ENCODE measurements at places on chromosomes 7 and 10. TPM values are rescaled to one million over a fixed set of nuclear protein-coding genes. Genes with fewer than 3 reads are reported as not detected.

Gene TMEM229A
- not detected for total RNA-seq

Gene TRPV6
- 6.9 TPM for total RNA-seq

Gene CCDC172
- not detected for total RNA-seq

Gene NEUROD6
- total RNA-seq = not detected

Gene MKX
- total RNA-seq = 0.26 TPM

Gene PIK3CG
- 1.8 TPM for total RNA-seq

Gene CEP55
- total RNA-seq = 6.7 TPM

Gene NRAP
- total RNA-seq = not detected

DNA sequence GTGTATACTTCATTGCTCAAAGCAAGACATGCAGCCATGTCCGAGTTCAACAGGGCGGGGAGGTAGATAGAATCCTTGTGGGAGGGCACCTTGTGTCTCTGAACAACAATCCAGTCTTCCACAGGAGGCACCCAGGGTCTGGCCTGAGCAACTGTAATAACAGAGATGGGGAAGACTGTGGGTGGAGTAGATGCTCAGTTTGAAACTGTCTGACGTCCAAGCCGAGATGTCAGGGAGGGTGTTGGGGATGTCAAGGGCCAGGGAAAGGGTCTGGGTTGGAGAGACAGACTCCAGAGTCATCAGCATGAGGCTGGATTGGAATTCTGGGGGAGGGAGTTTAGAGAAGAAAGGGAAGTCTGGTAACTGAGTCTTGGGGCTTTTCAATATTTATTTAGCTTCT, 88.0 kb downstream of the FANK1 start:
- no peak for DNase-seq

- no peak for DNase-seq
Observed at GRCh38 chr10:490891-491571, 198.4 kb downstream of the DIP2C start.

DNA sequence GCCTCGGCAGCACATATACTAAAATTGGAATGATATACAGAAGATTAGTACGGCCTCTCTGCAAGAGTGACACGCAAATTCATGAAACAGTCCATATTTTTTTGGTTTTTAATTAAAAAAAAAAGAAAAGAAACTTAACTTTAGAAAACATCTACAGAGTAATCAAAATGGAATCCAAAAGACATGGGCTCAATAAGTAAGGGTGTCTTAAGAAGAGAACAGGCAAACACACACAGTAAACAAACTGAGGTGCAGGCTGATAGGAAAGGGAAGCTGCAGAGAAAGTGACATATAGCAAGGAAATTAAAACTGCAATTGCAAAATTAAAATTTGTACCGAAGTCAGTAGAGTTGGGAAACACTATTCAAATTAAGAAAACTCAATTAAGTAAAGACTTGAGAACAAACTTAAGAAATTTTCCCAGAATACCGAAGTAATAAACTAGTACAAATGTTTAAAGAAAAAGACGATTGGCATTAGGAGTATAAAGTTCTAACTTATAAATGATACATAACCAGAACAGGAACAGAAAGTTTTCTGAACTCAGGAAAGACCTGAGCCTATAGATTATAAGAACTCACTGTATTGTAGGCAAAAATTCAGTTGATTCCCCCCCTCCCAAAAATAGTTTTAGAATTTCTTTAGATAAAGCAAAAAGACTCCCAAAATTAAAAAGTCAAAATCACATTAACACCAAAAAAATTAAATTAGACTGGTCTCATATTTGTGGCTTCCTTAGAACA, 16.3 kb downstream of the MTPN start:
- DNase-seq = no peak

GRCh38 chr10:17606547-17607040, 10.6 kb downstream of the HACD1 start:
- DNase-seq = no peak

- DNase-seq = no peak
Observed at GRCh38 chr7:50735333-50735732, 47.4 kb downstream of the GRB10 start.

DNA sequence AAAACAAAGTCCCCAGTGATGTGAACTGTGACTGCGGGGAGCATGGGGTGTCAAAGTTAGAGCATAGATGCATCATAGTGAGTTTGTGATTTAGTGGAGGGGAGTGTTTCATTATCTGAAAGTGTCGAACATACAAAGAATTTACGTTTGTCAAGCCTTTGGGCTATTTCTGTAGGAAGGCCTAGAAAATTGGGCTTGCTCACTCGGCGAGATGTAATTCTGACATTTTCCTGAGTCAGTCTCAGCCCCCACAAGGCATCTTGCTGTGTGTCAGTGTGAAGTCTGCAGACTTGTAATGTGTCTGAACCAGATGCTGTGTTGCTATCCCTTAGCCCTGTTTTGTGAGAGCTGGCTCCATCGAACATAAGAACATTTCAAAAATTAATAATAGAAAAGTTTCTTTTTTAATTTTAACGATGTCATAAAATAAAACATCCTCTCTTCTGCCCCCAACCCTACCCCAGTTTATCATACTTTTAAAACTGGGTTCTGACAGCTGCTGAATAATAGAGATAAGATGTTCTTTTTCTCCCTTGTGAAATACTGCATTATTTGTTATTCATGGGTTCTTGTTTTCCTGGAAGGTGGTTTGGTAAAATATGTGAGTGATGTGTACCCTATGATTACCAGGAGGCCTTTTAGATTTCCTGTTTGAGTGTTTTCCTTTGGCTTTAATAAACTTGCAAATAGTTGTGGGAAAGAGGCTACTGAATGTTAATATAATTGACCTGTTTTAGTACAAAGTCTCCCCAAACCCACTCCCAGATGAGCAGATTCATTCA, 207.4 kb downstream of the GPR158 start:
- DNase-seq = no peak

DNA sequence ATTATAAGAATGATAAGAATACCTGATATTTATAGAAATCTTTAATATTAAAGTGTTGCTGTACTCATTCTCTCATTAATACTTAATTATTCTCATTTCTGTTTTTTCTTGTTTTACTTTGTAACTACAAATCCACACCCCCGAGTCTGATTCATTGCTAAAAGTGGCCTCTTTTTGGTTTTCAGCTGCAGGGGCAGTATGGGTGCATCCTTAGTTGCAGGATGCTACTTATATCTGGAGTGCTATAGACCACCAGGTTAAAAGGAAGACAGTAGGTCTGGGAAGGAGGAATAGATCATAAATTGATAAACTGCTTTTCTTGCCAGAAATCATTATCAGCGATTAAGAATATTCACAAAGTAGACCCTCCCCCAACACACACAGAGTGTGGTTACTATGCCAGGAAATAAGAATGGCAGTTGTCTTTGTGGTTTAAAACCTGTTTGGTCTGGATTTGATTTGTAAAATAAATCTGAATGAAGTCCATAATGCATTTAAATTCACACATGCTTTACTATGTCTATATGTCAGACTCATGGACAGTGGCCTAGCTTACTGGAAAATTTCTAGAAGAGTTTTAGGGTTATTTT, 96.5 kb downstream of the NRF1 start:
- DNase-seq = no peak

GRCh38 chr7:91326516-91327199, 62.4 kb downstream of the FZD1 start:
- DNase-seq = no peak

DNA sequence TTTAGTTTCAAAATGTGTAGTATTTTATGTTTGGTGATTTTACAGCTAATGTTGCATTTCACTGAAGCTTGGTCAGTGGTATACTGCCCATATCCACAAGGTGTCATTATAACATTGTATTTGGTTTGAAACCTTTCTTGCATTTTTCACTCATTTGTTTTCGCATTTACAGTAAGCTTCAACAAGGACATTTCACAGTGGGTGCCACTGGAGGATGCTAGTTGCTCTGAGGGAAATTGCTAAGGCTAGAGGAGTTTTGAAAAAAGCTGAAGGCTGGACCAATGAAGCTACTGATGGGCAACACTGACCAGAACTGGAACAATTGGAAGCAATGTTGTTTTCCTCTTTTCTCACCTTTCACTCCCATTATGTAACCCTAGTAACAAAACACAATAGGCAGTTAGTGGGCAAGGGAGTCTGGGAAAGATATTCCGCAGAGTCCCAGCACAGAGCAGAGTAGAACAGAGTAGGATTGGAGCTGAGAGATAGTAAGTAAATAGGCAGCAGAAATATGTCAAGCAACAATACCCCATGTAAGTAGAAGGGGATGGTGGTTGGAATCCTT, 23.6 kb upstream of the SRI start:
- no peak for DNase-seq

DNA sequence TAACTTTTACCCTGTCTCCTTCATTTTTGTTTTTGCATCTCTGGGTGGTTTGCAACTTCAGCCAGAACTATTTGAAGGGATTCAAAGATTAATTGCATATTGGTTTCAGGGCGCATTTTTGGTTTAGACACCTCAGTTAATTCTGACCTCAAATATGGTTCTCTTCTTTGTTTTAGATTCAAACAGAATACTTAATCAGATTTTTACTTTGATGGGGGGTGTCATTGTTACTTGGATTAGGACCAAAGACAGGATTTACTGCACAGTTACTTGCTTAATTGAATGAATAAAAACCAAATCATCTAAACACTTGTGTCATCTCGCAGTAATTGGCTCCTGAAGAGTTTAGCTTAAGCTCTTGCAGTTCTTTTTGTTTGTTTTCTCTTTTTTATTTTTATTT, 100.9 kb downstream of the PHTF2 start:
- no peak for DNase-seq

DNA sequence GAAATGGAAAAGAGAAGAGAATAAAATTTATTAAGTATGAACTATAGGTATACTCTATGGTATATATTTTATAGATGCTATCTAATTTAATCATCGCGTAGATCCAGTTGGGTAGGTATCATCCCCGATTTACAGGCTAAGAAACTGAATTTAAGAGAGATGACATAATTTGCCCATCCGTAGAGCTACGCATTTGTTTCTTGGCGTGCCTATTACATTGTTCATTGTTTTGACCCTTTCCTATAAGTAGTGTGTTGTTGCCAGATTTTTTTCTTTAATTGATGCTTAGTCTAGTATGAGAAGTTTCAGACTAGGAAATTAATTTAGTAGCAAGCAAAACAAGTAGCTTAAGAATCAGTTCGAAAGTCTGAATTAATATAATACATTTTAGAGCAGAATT, 205.7 kb upstream of the NPSR1 start:
- DNase-seq = no peak

DNA sequence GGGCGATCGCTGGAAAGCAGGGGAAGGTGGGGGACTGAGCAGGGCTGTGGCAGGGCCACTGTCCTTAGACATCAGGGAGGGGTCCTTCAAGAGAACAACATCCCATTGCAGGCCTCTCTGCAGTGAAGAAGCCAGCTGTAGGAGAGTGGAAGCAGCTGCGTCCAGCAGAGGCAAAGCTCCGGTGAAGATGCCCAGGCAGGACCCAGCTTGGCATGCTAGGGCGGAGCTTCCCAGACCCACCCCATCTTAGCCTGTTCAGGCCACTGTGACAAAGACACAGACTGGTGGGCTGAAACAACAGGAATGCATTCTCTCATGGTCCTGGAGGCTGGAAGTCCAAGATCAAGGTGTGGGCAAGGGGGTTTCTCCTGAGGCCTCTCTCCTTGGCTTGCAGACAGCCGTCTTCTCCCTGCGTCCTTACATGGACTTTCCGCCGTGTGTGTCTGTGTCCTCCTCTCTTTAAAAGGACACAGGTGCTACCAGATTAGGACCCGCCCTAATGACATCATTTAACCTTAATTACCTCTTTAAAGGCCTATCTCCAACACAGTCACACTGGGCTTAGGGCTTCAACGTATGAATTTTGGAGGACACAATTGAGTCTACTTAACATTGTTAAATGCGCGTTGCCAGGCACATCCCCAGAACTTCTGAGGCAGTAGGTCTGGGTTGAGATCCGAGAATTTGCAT, 178.1 kb upstream of the GRB10 start:
- DNase-seq = no peak

GRCh38 chr10:58094985-58095718, 172.5 kb downstream of the IPMK start:
- no peak for DNase-seq

GRCh38 chr7:100639995-100640516, 1.3 kb downstream of the TFR2 start:
- DNase-seq = no peak

- no peak for DNase-seq
Observed at GRCh38 chr10:88389456-88389855, 193.7 kb downstream of the RNLS start.

- no peak for DNase-seq
Observed at GRCh38 chr10:86160890-86161585, 205.6 kb downstream of the GRID1 start.

DNA sequence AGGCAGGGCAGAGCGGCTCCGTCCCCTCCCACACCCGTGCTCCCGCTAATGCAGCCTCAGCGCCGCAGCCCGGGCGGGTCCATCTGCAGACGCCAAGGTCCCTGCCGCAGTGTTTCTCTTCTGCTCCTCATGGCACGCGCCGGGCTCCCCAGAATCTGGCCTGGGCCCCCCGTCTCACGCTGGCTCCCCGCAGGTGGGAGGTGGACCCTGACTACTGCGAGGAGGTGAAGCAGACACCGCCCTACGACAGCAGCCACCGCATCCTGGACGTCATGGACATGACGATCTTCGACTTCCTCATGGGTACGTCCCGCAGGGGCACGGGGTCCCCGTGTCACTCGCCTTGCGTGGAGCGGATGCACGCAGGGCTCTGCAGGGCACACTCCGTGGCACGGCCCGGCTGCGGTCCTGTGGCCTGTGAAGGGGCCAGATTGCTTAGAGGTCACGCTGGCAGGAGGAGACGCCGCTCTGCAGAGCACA, 33.5 kb upstream of the FOXL3 start:
- no peak for DNase-seq

DNA sequence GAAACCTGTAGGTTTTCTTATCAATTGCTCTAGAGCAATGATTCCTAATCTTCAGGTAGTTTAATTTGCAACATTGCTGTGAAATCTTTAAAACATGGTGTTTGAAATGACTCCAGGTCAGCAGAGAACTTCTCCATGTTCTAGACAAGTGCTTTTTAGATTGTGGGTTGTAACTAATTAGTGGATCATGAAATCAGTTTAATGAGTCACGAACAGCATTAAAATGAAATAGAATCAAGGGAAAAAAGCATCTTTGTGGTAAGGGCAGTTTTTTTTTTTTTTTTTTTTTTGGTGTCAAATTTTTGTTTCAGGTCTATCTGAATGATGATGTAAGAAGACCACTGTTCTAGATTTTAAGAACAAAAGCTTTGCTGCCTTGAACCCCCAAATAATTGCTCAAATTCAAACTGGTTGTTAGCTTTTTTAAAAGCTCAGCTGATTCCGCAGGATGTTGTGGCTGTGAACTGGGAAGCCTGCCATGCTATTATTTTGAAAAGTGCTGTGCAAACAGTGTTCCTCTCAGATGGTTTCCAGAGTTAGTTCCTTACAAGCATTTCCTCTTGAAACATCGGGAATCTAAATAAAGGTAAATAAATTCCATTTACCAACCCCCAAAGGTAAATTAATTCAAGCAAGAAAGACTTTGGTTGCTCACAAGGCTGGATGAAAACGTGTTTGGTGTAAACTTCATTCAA, 13.1 kb upstream of the PDK4 start:
- no peak for DNase-seq

GRCh38 chr7:118758582-118758981, 534.1 kb downstream of the ANKRD7 start:
- DNase-seq = no peak

- DNase-seq = no peak
Observed at GRCh38 chr10:100043796-100044195, 34.0 kb upstream of the DNMBP start.

Measured in esophagus squamous epithelium (tissue), 5 donors.